ENCODE measurements at places on chromosomes 5 and 9.

DNA sequence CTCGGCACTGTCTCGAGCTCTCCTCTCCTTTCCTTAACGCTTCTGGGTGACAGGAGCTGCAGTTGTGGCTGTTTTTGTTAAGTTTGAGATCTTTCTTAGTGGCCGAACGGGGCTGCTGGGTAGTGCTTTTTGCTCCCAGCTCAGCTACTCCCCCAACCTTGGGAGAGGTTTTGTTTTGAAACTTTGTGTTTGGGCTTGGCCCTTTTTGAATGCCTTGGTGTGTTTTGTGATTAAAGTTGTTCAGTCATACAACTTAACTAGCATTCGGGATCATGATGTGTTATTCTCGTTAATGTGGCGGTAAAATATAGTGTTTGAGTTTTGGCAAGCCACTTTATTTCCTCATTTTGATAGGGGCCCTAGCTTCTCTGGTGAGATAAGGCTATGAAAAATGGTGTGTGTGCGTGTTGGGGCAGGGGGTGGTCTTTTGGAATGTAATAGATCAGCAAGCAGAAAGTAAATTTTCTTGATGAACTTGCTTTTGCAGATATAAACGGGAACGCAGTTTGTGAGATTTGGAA lies 1.1 kb downstream of the KDM3B start:
- no peak for DNase-seq

DNA sequence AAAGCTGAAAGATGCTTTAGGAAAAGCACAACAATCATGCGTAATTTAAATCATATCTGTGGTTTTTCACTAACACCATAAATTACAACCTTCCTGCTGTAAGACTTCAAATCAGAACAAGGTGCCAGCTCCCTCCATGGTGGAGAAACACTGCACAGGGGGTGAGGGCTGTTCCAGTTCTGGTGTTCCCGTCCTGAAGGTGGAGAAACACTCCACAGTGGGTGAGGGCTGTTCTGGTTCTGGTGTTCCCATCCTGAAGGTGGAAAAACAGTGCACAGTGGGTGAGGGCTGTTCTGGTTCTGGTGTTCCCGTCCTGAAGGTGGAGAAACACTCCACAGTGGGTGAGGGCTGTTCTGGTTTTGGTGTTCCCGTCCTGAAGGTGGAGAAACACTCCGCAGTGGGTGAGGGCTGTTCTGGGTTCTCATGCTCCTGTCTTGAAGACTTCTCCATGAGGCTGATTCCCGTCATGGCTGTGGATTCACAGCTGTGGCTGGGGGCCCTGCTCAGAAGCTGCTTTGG lies 12.9 kb downstream of the PLEKHG4B start:
- DNase-seq, result no peak

GRCh38 chr9:68996462-68996861 lies 17.5 kb downstream of the PRKACG start:
- DNase-seq, result no peak

DNA sequence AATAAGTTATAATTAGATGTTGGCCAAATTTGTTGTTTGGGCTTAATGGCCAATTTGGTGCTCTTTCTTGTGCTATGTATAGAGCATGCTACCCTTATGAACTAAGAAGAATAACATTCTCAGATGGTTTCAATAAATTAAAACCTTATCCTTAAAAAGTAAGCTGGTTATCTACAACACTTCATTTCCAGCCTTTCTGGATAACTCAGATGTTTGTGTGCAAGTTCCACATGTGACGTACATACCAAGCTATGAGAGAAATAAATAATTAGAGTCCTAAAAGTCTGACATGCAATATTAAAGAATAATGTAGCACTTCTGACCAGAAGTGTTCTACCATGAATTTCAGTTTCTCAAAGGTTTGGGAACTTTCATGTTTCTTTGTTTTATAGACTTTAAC lies 11.7 kb downstream of the MTREX start:
- DNase-seq, result no peak

DNA sequence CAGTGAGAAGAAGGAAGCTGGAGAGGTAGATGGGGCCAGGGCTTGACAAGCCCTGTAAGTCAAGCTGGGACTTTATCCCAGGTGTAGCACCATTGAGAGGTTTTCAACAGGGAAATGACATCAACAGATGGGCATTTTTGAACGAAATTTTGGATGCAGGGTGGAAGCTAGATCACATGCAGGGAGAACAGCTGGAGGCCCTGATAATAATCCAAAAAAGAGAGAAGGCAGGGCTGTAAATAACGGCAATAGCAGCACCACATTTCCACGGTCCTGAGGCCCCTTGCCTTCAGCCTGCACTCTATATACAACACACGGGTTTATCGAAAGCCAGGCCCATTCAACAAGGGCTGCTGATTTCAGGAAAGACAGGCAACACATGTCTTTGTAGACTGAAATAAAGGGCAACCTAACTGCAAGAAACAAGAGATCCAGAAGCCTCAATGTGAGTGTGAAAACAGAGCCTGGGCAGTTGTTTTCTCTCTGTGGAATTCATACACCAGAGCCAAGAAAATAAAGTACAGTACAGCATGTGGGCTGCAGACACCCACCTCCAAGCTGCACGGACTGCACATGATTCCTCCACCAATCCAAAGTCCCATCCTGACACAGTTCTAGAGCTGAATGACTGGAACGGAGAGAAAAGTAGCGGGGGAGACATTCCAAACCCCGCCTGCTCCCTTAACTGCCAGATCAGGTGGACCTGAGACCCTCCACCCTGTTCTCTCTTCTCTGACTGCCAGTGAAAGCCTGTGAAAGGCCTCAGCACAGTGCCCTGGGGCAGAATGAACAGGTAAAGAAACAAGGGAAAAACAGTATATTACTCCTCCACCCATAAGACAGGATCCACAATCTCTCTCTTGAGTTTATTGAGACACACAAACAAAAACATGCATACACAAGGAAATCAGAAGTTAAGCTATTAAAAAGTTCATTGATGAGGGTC lies 36.3 kb downstream of the KLHL3 start:
- no peak for DNase-seq

- DNase-seq, result no peak
These were observed 131.4 kb downstream of the MRPL36 start for GRCh38 chr5:1668141-1668721.

- DNase-seq, result no peak
These were observed 44.0 kb downstream of the GALNT10 start for GRCh38 chr5:154234551-154234950.

GRCh38 chr5:75886706-75887105 lies 169.5 kb upstream of the POC5 start:
- DNase-seq, result no peak

- no peak for DNase-seq
These were observed 169.2 kb upstream of the GAS1 start for GRCh38 chr9:87116492-87116891.

DNA sequence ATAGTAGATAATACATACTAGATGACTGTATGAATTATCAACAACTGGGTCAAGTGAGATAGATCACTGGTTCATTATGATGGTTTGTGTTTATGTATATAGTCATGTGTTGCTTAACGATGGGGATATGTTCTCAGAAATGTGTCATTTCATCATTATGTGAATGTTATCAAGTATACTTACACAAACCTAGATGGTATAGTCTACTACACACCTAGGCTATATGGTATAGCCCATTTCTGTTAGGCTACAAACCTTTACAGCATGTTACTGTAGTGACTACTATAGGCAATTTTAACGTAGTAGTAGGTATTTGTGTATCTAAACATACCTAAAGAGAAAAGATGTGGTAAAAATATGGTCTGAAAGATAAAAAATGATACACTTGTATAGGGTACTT lies 31.0 kb downstream of the TMEM38B start:
- DNase-seq, result no peak

- DNase-seq, result no peak
These were observed 9.4 kb downstream of the DMAC1 start for GRCh38 chr9:7790022-7790818.

GRCh38 chr5:132426525-132427138 lies 57.1 kb downstream of the SLC22A5 start:
- DNase-seq, result peak; percentile 48

GRCh38 chr5:142981886-142982820 lies 212.0 kb downstream of the ARHGAP26 start:
- DNase-seq, result no peak

DNA sequence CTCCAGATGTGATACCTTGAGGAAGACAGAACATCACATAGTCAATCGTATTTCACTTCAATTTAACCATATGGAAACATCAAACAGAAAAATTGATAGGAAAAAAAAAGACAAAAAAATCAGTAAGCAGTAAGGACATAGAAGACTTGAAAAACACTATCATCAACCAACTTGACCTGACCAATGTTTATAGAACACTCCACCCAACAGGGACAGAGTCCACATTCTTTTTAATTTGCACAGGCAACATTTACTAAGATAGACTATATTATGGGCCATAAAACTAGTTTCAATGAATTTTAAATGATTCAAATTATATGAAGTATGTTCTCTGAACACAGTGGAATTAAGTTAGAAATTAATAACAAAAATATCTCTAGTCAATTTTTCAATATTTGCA lies 20.8 kb upstream of the MACIR start:
- no peak for DNase-seq

DNA sequence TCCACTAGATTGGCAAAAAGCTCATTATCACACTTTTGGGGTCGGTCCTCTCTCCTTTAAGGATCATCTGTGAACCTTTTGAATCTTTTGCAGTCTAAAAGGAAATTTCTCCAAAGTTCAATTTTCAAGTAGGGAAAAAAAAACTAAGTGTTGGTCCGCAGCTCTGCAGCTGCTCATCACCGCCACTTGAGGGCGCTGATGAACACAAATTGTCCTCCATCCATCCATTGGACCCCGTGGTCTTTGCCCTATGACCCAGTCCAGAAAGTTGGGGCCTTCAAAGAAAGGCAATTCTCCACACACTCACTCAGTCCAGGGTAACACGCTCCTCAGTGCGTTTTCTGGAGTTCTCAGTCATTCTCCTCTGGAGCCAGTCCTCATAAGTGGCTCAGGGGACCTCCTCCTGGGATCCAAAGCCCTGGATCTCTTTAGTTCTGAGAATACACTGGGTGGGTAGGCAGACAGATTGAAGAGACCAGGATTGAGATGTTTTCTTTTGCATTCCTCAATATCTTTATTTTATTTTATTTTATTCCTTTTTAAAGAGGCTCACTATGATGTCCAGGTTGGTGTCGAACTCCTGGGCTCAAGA lies 63.6 kb upstream of the SLC28A3 start:
- no peak for DNase-seq

GRCh38 chr5:4928409-4928808 lies 211.7 kb upstream of the ADAMTS16 start:
- DNase-seq, result no peak

GRCh38 chr9:106753155-106753671 lies 109.8 kb upstream of the ZNF462 start:
- no peak for DNase-seq

DNA sequence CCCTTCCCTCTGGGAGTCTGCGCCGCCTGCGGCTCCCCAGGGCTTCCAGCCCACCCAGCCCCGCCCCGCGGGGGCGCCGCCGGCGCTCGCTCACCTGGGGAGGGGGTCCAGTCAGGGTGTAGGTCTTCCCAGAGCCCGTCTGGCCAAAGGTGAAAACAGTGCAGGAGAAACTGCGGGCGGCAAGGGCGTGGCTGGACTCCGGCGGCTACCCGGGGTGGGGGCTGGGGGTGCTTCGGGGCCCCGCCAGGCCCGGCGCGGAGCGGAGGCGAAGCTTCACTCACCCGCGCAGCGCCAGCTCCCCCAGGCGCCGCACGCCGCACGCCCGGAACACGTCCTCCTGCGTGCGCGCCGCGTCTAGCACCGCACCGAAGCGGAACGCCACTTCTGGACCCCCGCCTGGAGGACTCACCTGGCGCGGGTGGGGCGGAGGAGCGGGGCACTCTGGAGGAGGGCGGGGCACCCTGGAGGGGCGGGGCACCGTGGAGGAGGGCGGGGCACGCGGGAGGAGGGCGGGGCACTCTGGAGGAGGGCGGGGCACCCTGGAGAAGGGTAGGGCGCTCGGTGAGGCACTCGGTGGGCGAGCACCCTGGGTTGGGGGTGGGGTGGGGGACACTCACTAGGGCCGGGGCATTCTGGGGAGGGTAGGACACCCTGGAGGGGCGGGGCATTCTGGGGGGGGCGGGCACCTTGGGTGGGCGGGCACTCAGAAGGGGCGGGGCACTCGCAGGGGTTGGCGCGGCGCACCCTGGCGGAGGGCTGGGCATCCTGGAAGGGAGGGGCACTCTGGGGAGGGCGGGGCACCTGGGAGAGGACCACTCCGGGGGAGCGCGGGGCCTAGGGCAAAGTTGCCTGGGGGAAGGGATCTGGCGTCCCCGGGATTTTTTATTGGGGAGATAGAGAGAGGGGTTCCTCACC lies 814 bp downstream of the KIF12 start:
- DNase-seq, result no peak

- DNase-seq, result no peak
These were observed 143.5 kb upstream of the MRPS30 start for GRCh38 chr5:44665101-44665701.

DNA sequence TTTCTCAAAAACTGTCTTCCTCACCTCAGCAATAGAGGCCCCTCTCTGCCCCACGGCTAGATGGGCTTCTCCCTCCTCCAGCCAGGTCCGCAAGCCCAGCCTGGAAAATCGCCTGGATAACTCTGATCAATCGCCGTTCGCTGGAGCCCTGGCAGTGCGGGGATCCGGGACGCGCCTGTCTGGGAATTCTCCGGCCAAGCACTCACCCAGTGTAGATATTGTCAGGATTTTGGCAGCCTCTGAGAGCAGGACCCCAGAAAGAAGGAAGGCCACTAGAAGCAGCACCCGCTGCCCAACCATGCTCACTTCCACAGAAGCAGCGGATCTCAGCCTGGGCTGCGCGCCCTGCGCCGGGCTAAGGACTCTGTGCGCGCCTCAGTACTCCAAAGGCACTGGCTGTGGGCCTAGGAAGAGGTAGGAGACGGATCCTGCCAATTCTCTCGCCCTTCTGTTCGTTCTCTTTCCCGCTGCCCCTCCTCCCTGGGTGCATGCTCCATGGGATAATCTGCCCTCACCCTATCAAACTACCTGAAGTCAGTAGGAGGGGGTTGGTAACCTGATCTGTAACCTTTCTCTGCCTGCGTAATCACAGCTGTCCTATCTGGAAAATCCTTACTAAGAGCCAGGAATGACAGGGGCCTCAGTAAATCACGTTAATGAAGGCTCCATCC lies at the start of gene UGT3A1:
TSS of gene UGT3A1 (minus strand) at position 450 of the 671 bp plus-strand sequence. CDS start at position 300, 150 bp downstream.
- no peak for DNase-seq

- DNase-seq, result no peak
These were observed 423.6 kb downstream of the CDK5RAP2 start for GRCh38 chr9:120156376-120156775.
